Heart left ventricle (tissue), 16 donors: ENCODE measurements at places on chromosomes 11 and 22. TPM values are rescaled to one million over a fixed set of nuclear protein-coding genes. Genes with fewer than 3 reads are reported as not detected.

The HEPACAM gene
- polyA plus RNA-seq = 0.58 TPM

- no peak for DNase-seq
These were observed 546.2 kb downstream of the TMEM135 start for GRCh38 chr11:87583931-87584330.

GRCh38 chr11:15927864-15928217 lies 428.5 kb downstream of the SOX6 start:
- no peak for DNase-seq

GRCh38 chr11:78870655-78871054 lies 296.0 kb upstream of the NARS2 start:
- DNase-seq = no peak
